ENCODE measurements at places on chromosomes 2 and 18.

DNA sequence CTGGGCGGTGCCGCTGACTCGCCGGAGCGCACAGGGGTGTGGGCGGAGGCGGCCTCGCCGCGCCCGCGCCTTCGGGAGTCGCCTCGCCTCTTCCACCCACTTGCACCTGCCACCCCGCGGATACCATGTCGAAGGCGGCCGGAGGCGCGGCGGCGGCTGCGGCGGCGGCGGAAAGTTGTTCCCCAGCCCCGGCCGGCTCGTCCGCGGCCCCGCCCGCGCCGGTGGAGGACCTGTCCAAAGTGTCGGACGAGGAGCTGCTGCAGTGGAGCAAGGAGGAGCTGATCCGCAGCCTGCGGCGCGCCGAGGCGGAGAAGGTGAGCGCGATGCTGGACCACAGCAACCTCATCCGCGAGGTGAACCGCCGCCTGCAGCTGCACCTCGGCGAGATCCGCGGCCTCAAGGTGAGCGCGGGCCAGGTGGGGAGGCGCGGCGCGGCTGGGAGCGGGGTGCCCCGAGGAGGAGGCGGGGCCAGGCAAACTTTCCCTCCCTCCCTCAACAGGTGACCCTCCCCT, 766 bp downstream of the CCDC85A start:
- no peak overlapping the region for H3K27ac ChIP-seq
- peak; percentile 52 for DNase-seq
- no peaks in the 10 kb centered on the region for H3K36me3 ChIP-seq

DNA sequence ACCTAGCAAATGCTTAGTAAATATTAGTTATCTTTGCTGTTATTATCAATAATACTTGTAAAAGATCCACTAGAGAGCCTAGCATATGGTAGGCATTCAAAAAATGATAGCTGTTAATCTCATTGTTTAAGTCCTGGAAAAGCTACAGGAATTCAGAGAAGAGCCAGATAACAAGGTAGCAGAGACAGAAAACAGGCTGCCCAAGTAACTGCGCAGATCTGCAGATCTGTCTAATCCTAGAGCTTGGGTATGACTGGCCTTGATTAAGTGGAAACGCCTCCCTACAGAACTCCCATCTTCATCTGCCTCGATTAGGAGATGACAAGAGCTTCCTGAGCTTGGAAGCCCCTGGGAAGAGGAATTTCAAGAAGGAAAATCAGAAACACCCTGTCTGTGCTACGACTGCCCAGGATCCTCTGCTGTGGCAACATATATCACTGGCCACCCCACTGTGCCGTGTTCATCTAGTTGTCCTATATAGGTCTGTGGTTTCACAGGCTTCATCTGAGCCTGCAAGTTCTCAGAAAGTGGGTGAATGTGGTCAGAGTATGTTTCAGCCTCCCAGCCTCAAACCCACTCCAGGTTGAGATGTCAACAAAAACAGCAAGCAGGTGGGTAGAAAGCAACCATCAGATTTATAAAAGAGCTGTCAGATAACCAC, 151.5 kb upstream of the PKDCC start:
- H3K4me3 ChIP-seq = no peak overlapping the region
- no peak for DNase-seq
- H3K4me1 ChIP-seq = no peaks in the 10 kb centered on the region
- no peaks in the 10 kb centered on the region for H3K36me3 ChIP-seq
- no peak overlapping the region for H3K27ac ChIP-seq

GRCh38 chr2:202797944-202798343, 73.6 kb downstream of the ICA1L start:
- DNase-seq = no peak
- no peaks in the 10 kb centered on the region for H3K36me3 ChIP-seq
- H3K4me1 ChIP-seq = no peaks in the 10 kb centered on the region
- no peaks in the 10 kb centered on the region for H3K27me3 ChIP-seq
- H3K4me3 ChIP-seq = no peak overlapping the region

DNA sequence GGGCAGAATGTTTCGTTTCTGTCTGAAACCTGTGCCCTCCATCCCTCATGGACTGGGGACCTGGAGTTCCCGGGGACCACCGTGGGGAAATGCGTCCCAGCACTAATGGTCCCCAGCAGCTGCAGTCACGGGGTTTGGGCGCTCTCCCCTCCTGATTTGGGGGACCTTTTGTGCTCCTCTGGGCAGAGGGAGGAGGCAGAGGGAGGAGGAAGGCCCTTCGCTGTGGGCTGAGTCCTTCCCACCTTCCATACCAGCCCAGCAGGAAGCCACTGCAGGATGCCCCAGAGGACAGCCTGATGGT, 3.2 kb downstream of the GPR35 start:
- H3K4me1 ChIP-seq = no peaks in the 10 kb centered on the region
- no peaks in the 10 kb centered on the region for H3K27me3 ChIP-seq
- DNase-seq = no peak
- H3K4me3 ChIP-seq = no peak overlapping the region
- no peaks in the 10 kb centered on the region for H3K36me3 ChIP-seq
- no peak overlapping the region for H3K27ac ChIP-seq

- no peak for DNase-seq
- H3K27ac ChIP-seq = no peak overlapping the region
- peaks cover 10% of the 10 kb centered on the region for H3K4me1 ChIP-seq
- no peak overlapping the region for H3K4me3 ChIP-seq
- H3K36me3 ChIP-seq = no peaks in the 10 kb centered on the region
Observed at GRCh38 chr2:160224060-160224459, 24.0 kb upstream of the ITGB6 start.

DNA sequence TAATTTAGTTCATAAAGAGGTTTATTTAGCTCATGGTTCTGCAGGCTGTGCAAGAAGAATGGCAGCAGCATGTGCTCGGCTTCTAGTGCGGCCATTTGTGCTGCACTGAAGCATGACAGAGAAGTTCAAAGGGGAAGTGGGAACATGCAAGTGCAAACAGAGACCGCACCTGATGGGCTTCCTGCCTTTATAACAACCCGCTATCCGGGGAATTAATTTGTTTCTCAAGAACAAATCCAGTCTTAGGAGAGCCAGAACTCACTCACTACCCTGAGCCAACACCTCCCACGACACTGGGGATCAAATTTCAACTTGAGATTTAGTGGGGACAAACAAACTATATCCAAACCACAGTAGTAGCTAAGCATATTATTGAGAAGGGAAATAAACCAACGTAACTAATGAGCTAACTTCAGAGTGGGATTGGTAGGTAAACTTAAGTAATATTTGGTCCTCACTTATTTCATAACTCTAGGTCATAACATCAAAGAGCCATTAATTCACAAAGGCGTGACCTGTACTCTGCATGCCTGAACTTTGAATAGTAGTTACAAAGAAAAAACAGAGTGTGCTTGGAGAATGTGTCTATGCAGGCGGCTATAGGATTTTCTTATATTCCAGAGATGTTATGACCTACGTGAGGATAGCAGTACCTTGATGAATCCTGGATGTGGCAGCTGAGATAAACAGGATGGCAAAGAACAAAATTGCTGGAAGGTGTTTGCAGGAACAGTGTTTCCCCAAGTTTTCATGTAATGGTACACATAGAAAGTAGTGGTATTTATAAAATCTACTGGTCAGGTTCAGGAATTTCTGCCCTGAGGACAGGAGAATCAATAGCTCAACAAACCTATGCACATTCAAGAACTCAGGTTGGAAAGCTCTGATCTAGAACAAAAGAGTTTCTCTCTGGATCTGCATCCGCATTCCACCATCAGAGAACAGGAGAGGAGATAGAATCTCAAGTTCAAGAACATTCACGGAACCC, 845.9 kb upstream of the ID2 start:
- H3K4me1 ChIP-seq = no peaks in the 10 kb centered on the region
- H3K36me3 ChIP-seq = no peaks in the 10 kb centered on the region
- H3K4me3 ChIP-seq = no peak overlapping the region
- H3K27ac ChIP-seq = no peak overlapping the region
- DNase-seq = no peak

GRCh38 chr18:79884294-79884962, 67.0 kb downstream of the SLC66A2 start:
- DNase-seq = no peak
- H3K4me1 ChIP-seq = no peaks in the 10 kb centered on the region
- no peaks in the 10 kb centered on the region for H3K36me3 ChIP-seq
- no peaks in the 10 kb centered on the region for H3K27me3 ChIP-seq

GRCh38 chr2:174692256-174692919, 71.9 kb downstream of the CHRNA1 start:
- H3K27ac ChIP-seq = no peak overlapping the region
- no peaks in the 10 kb centered on the region for H3K4me1 ChIP-seq
- H3K27me3 ChIP-seq = no peaks in the 10 kb centered on the region

- no peaks in the 10 kb centered on the region for H3K36me3 ChIP-seq
- DNase-seq = no peak
- H3K4me1 ChIP-seq = no peaks in the 10 kb centered on the region
- no peaks in the 10 kb centered on the region for H3K27me3 ChIP-seq
- no peak overlapping the region for H3K27ac ChIP-seq
Observed at GRCh38 chr2:128501700-128502099, 183.0 kb upstream of the HS6ST1 start.

DNA sequence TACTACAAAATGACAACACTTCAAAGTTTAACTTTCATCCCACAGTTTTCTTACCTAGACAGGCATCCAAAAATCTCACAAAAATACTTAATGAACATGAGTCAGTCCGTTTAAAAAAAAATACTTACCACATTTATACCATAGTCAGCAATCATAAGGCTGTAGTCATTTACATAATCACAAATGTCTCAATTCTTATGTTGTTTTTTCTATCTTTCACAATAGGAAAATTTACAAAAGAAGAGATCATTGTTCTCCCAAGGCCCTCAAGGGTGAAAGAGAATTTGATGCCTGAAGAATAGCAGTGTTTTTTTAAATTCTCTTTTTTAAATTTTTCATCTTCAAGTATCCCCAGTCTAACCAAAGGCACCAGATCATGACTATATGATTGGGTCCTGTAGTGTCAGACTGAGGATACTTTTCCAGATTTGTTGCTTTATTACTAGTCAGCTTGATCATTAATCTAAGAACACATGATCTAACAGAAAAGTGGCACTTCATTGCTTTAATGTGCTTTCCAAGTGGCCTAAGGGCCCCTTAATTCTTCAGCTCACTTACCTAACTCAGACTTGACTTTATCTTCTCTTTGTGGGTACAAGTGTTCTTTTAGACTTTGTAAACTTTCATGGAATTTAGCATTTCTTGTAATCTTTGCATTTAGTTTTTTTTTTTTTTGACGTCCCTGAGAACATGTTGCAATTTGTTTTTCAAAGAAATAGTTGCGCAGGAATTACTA, 4.7 kb downstream of the SCYGR5 start:
- H3K27ac ChIP-seq = no peak overlapping the region
- DNase-seq = no peak
- no peaks in the 10 kb centered on the region for H3K27me3 ChIP-seq
- H3K4me1 ChIP-seq = peaks cover 27% of the 10 kb centered on the region

GRCh38 chr2:156436497-156437085, 412 bp downstream of the GPD2 start:
- H3K27ac ChIP-seq = peak overlapping the region; percentile 91
- peaks cover 16% of the 10 kb centered on the region for H3K4me1 ChIP-seq
- no peaks in the 10 kb centered on the region for H3K27me3 ChIP-seq
- H3K4me3 ChIP-seq = peak overlapping the region; percentile 73
- DNase-seq = peak; percentile 25
- H3K36me3 ChIP-seq = no peaks in the 10 kb centered on the region

DNA sequence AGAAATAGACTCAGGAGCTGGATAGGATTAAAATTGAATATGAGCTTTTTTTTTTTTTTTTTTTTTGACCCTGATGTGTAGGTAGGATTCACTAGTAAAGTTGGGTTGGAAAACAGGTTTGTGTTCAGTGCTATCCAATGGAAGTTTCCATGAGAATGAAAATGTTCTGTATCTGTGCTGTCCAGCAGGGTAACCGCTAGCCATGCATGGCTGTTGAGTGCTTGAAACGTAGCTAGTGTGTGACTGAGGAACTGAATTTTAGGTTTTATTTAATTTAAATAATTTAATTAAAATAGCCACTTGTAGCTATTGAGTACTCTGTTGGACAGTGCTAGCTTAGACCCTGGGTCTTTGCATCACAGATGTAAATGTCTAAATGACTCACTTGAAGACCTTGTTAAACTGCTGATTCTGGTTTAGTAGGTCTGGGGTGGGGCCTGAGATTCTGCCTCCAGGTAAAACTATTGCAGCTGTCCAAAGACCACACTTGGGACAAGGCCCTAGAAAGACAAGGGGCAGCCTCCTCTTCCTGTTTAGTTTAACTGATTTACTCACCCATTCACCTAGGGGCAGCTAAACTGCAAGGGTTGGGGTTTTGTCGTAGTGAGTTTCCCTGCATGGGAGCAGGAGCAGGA, 84.7 kb upstream of the STON1 start:
- no peaks in the 10 kb centered on the region for H3K27me3 ChIP-seq
- H3K4me1 ChIP-seq = peaks cover 37% of the 10 kb centered on the region
- H3K4me3 ChIP-seq = no peak overlapping the region
- no peak for DNase-seq

DNA sequence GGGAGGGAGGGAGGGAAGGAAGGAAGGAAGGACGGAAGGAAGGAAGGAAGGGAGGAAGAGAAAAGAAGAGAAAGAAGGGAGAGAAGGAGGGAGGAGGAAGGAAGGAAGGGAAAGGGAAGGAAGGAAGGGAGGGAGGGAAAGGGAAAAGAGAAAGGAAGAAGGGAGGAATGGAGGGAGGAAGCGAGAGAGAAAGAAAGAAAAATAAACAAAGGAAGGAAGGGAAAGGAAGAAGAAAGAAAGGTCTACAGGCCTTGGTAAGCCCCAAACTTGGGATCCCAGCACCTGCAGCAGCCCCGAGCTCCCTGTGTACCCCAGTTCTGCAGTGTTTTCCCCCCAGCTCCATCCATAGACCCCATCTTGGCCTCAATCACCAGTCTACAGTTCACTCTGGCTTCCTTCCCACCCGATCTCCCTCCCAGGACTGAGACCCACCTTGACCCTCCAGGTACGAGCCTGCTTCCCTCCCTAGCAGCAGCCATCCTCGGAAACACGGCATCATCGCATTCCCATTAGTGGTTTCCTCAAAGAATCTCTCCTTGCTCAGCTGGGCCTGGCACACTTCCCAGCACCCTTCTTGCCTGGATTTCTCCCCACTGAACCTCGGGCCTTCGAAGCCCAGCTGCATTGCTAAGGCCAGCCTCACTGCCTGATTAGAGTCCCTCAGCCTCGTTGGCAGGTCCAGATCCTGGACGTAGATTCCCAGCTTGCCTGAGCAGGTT, 46.1 kb upstream of the SH3BP4 start:
- no peaks in the 10 kb centered on the region for H3K36me3 ChIP-seq
- no peak overlapping the region for H3K4me3 ChIP-seq
- H3K27ac ChIP-seq = no peak overlapping the region
- H3K4me1 ChIP-seq = no peaks in the 10 kb centered on the region

DNA sequence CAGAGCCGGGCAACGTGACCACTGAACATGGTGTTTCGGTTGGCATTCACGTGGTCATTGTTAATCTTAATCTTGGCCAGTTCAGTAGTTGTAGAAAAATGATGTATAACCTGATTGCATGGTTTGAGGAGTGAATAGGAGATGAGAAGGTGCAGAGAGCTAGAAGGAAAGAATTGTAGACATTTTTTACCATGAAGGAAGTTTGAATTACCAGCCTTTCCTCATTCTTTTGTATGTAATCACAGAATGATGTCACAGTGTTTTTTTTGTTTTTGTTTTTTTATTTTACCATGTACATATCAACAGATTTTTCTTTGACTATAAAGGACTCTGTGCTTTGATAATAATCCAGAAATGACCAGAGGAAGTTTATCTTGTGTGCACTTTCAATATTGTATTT, 126.3 kb downstream of the LTBP1 start:
- no peaks in the 10 kb centered on the region for H3K4me1 ChIP-seq
- DNase-seq = no peak
- no peak overlapping the region for H3K4me3 ChIP-seq

GRCh38 chr2:231597014-231597611, 4.4 kb downstream of the TEX44 start:
- no peak for DNase-seq
- no peak overlapping the region for H3K27ac ChIP-seq
- no peaks in the 10 kb centered on the region for H3K36me3 ChIP-seq
- peaks cover 6% of the 10 kb centered on the region for H3K4me1 ChIP-seq
